ENCODE measurements at places on chromosomes 16 and 17. TPM values are rescaled to one million over a fixed set of nuclear protein-coding genes. Genes with fewer than 3 reads are reported as not detected.

GRCh38 chr16:1533443-1533951 lies at the start of gene TMEM204:
TMEM204 (plus strand) TSS chr16:1533666; CDS start chr16:1534276, 610 bp downstream.
- DNase-seq: peak; percentile 84

DNA sequence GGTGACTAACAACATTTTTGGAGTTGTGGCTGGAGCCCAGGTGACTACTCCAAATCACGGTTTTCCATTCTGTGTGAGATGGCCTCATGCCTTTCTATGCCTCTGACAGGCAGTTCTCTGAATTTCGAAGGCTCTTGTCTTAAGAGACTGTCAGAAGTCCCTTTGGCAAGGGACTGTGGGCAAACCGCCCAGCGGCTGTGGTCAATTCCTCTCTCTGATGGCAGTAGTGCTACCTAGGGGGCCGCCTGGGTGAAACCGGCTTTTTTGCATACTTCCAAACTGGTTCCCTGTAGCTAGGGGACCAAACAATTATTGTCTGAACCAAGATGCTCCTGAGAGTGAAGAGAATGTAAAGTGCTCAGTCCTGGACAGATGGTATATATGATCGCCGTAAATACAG lies 86.3 kb downstream of the SDR42E1 start:
- no peak for DNase-seq

DNA sequence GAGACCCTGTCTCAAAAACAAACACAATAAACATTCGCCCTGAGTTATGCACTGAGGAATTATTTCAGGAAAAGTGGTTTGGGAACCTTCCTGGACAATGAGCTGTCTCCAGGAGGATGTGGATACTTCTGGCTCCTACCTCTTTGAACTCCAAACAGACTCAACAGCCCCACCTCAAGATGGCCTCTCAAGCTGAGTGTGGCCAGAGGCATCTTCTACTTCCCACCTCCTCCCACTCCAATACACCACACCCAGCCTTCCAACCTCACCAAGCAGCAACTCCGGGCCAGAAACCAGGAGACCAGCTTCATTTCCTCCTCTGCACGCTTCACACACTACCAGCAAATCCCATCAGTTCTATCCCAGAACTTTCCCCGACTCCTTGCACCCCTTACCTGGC lies 11.6 kb downstream of the HBQ1 start:
- no peak for DNase-seq

- no peak for DNase-seq
Measured at GRCh38 chr16:79862601-79863000, 262.1 kb upstream of the MAF start.

The NPTX1 gene
- under 0.01 TPM for total RNA-seq

The TMEM132E gene
- not detected for total RNA-seq

The KRT9 gene
- total RNA-seq: not detected
